ENCODE measurements at places on chromosomes 7 and 10. TPM values are rescaled to one million over a fixed set of nuclear protein-coding genes. Genes with fewer than 3 reads are reported as not detected.

Gene METTL27
- 10.6 TPM for total RNA-seq

Gene SFXN3
- total RNA-seq = 45.7 TPM

Gene CDC14C
- 0.03 TPM for total RNA-seq

Gene CCL24
- not detected for total RNA-seq

Gene TMEM236
- 0.03 TPM for total RNA-seq

Gene BICC1
- total RNA-seq = 25.8 TPM

Gene MAPK8
- 25.8 TPM for total RNA-seq

Gene ANLN
- total RNA-seq = 63.6 TPM

Gene THNSL1
- total RNA-seq = 3.5 TPM

Gene COL1A2
- not detected for total RNA-seq

Gene HMX3
- total RNA-seq = 0.08 TPM

Gene NEBL
- total RNA-seq = 13.0 TPM

Gene GIMAP2
- total RNA-seq = not detected

Gene HABP2
- total RNA-seq = 0.09 TPM

Gene SPDYE6
- total RNA-seq = not detected

Gene HYAL4
- total RNA-seq = not detected

Gene RBM28
- total RNA-seq = 51.3 TPM

Gene IDI1
- total RNA-seq = 31.1 TPM

Gene OR2A12
- not detected for total RNA-seq

Gene HTR5A
- total RNA-seq = not detected

Gene MLXIPL
- total RNA-seq = 1.1 TPM

Gene SSBP1
- total RNA-seq = 326 TPM

Gene GFRA1
- total RNA-seq = 9.5 TPM

Gene FKBP6
- not detected for total RNA-seq

Gene GNAT3
- total RNA-seq = not detected

Gene DLX6
- not detected for total RNA-seq

Gene IKZF1
- total RNA-seq = not detected

Gene TUBB8
- 0.05 TPM for total RNA-seq

Gene DENND11
- total RNA-seq = 5.1 TPM

Gene SLC16A12
- total RNA-seq = 0.45 TPM

Gene GOT1
- total RNA-seq = 38.1 TPM

Gene TAS2R3
- total RNA-seq = not detected

Gene SERPINE1
- total RNA-seq = 1,731 TPM

Gene ZNF425
- total RNA-seq = 1.4 TPM

Gene DEPP1
- total RNA-seq = 3.4 TPM

Gene ANKRD2
- total RNA-seq = 5.1 TPM

Gene BTBD16
- 0.66 TPM for total RNA-seq

Gene PCGF6
- 10.6 TPM for total RNA-seq

Gene NKX1-2
- total RNA-seq = 0.05 TPM

Gene FXYD4
- total RNA-seq = not detected
